ENCODE measurements at places on chromosomes 7 and 10.

DNA sequence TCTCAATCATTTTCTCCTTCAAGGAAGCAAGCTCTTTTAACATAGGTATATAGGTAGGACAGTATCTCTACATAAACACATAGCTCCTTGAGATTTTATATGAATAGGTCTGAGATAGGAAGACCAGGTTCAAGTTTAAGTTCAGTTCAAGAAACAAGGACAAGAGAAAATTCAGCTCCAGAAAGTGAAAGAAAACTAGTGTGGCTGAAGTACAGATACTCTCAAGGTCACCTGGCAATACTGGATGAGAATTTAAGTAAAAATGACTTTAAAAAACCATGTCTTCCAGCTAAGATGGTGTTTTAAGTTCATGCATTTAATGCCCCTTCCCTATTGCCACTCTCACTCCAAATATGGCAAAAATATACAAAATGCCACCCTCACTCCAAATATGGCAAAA, 91.3 kb downstream of the OSBPL3 start:
- DNase-seq, result no peak

DNA sequence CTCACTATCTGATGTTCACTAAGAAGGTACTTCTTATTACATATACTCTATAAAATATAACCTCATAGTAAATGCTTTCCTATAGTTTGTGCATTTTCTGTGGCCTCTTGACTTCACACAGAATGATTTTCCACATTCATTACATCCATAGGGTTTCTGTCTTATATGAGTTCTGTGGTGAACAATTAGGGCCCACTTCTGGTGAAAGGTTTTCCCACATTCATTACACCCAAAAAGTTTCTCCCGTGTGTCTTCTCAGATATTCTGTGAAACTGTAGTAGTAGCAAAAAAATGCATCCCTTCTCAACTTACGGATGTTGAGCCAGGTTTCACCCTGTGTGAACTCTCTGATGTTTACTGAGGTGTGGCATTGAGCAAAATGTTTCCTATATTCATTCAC, 119.3 kb downstream of the ZNF33B start:
- no peak for DNase-seq

DNA sequence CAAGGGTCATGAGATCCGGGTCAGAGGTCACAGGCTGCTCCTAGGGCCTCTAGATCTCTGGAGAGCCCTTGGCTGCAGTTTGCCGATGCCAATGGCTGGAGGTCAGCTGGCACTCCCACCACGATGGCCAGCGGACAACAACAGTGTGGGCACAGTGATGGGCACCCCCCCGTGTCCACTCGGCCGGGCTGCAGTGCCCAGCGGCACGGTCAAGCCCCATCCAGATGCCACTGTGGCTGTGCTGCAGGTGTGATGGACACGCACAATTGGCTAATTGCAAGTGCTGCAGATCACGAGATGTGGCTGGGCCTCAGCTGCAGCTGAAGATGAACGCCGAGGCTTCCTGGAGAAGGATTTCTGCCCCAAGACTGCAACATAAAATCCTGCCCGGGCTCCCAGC, 80.7 kb downstream of the PDGFA start:
- no peak for DNase-seq

GRCh38 chr7:22867003-22867402, 44.4 kb upstream of the TOMM7 start:
- no peak for DNase-seq

GRCh38 chr10:31803606-31804351, 124.9 kb downstream of the ARHGAP12 start:
- no peak for DNase-seq

DNA sequence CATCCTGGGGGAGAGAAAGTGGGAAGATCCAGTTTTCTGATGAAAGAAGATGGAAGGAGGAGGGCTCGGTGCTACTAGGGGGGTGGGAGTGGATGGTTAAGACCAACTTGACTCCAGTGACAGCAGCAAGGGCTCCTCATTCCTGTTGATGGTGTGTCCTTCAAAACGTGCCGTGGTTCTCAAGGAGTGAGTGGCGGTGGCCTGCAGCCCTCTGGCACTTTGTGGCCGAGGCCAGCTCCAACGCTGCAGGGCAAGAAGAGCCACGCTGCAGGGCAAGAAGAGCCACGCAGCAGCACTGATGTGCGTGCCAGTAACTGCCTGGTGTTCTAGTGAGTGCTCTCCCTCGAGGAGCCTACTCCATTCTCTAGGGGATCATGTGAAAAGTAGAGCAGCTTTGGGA, 72.1 kb downstream of the GRK5 start:
- DNase-seq, result no peak

GRCh38 chr10:86665868-86666267, 2.4 kb upstream of the LDB3 start:
- DNase-seq, result no peak

DNA sequence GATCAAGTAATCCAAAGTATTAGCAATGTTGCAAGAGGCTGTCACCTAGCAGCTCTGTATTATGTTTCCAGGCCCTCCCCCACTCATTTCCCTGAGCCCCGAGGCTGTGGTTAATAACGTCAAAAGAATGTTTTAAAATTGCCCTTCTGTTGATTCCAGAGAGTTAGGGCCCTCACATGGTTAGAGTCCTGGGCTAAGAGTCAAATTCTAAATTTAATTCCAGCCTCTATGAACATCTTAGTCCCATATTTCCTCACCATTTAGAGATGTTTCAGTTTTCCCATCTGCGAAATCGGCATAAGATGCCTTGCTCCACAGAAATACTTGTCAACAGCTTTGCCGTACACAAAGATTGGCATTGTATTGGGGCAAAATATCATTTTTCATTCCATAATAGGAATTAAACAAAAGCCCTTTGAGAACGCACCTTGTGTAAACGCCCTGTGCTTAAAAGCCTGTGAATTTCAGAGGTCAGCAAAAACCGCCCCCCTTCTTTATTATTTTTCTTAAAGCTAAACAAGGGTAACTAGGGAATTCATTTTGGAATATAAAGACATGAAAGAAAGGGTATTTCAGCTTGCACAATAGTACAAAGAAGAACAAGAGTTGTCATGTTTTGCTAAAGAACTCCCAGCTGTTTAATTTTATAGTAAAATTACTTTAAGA, 135.8 kb downstream of the ARID5B start:
- DNase-seq, result no peak

GRCh38 chr7:1013581-1013980, 30.6 kb downstream of the CYP2W1 start:
- no peak for DNase-seq

DNA sequence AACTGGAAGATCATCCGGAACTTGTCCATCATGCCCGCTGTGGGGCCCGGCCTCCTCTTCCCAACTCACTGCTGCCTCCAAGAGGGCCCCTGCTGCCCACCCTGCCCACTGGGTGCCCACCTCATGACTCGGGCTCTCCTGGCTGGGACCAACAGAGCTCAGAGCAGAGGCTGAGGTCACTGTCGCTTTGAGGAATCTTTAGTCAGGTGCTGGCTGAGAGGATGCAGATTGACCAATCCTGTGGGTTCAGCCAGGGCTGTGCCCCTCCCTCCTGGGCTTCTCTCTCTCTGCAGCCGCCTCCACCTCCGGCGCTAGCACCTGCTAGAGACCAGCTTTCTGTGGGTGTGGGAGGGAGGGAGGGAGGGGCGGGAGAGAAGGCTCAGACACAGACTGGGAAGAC, at the start of gene CALHM1:
Gene CALHM1, minus strand, starts transcription at position 181 of the 400 bp plus-strand sequence. Its CDS starts 149 bp downstream, at position 32.
- no peak for DNase-seq

DNA sequence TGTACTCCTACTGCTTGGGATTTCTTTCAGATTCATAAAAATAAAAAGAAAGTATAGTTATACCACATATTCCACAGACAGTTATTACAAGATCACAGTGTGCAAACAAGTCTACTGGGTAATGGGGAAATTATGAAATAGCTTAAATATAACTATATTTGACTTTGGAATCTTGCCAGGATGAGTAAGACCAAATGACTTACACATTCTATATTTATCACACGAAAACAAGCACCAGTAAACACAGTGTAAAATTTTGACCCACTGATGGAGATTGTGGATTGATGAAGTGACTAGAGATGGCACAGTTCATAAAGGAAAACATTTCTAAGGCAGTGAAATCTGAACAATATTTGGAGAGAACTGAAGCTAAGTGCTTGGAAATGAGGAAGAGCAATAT, 339.7 kb downstream of the THSD7A start:
- DNase-seq, result no peak

DNA sequence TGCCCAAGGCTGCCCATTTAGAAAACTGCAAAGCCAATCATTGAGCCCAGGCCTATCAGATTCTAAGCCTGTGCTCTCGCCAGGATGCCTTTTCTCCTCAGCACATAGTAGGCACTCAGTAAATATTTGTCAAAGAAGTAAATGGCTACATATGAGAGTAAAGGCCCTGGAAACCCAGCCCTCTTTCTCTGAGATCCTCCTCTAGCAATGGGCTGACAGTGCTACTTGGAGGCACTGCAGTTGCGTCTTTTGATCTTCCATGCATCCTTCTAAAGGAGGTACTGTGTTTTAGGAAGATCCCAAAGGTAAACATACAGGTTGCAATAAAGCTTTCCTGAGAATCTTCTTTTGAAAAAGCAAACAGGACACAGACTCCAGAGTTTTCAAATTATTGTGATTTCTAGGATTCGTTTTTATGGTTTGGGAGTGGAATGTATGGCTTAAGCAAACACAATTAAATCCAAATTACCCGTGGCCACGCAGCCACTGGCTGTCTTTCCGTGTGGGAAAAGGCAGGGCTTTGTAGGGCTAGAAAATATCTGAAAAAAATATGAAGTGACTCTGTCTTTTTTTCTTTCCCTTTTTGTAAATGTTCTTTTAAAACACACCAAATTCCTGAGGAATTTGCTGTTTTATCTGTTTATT, 151.3 kb upstream of the BMPER start:
- DNase-seq, result no peak

- no peak for DNase-seq
Measured at GRCh38 chr7:119123326-119123725, 898.8 kb downstream of the ANKRD7 start.

- no peak for DNase-seq
Measured at GRCh38 chr10:103278862-103279298, 1.9 kb downstream of the INA start.

- no peak for DNase-seq
Measured at GRCh38 chr7:142870147-142870559, 15.3 kb downstream of the EPHB6 start.

All from RWPE2 (cell line).